ENCODE measurements at places on chromosomes 12 and 14. TPM values are rescaled to one million over a fixed set of nuclear protein-coding genes. Genes with fewer than 3 reads are reported as not detected.
A peak's percentile ranks its signal among the peaks of the same experiment; 100 is the strongest.

DNA sequence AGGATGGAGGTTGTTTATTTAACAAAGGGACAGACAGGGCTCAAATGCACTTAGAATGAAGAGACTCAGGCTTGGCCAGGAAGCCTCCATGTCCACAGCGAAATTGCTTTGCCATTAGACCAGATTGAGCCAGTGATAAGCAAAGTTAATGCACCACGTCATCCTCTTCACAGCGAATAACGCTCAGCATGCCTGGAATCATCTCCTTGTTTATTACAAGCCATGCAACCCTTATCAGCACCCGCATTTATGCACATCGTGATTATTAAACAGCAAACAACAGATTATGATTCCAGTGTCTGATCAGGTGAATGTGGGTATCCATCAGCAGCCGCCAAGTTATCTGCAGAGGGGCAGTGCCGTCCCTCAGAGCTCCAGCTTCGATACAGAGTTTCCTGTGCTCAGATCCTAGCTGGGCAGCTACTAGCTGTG is 175.0 kb upstream of the TMEM132C start:
- H3K4me3 ChIP-seq, result no peak overlapping the region
- no peak overlapping the region for H3K27ac ChIP-seq
- H3K27me3 ChIP-seq, result no peaks in the 10 kb centered on the region

GRCh38 chr14:81565441-81566290 is 32.0 kb upstream of the SEL1L start:
- H3K27me3 ChIP-seq, result no peaks in the 10 kb centered on the region
- H3K4me3 ChIP-seq, result no peak overlapping the region
- H3K36me3 ChIP-seq, result no peaks in the 10 kb centered on the region

DNA sequence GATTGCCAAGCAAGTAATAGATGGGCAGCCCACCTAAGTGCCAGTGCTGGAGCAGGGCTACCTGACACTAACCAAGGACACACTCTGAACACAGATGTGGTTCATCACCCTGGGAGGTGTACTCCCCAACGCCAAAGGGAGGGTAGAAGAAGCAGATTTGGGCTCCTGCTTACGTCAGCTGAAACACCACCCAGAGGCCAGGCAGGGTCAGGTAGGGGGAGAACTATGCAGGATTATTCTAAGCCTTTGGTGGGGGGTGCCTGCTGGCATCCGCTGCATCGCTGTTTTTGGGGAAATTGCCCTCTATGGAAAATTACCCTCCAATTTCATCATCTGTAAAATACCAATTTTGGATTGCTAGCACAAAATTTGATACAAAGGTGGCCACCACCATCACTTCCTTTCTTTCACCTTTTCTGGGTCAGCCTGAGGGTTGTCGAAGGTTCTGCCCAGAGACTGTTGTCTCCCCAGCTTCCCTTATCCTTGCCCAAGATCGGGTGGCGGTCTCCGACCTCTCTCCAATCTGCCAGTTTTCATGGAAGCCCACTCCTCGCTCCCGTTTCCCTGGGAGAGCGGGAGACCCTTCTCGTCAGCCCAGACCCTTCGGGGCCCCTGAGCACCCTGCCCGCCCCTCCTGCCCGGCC is 535 bp downstream of the BIN2 start:
- H3K4me3 ChIP-seq, result no peak overlapping the region
- no peak for DNase-seq
- no peaks in the 10 kb centered on the region for H3K4me1 ChIP-seq
- no peaks in the 10 kb centered on the region for H3K27me3 ChIP-seq
- peak overlapping the region; percentile 55 for H3K27ac ChIP-seq

DNA sequence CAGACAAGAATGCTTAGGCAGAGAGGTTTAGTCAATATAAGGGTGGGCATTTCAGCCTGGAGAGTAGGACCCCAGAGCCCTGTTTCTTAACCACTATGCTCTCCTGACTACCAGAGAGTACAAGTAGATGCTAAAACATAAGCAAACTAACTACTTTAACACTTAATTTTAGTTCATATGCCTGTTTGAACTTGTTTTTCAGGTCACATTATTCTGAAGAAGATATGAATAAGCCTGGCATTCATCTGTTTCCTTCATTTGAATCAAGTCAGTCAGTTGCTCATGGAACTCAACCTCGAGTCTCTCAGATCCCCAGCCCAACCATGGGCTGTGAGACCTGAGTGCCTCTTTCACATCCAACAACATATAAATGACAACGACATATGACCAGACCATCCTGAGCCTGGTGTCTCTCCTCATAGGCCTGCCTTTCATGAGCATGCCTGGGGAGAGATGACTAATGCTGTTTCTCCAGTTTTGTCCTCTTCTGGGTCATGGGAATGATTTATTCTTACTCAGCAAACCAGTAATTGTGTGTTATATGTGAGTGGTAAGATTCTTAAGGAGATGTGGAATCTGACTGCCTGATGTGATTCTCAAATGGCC is 251.1 kb upstream of the BTG1 start:
- DNase-seq, result no peak
- no peak overlapping the region for H3K27ac ChIP-seq
- H3K4me1 ChIP-seq, result no peaks in the 10 kb centered on the region
- H3K4me3 ChIP-seq, result no peak overlapping the region
- H3K27me3 ChIP-seq, result no peaks in the 10 kb centered on the region

DNA sequence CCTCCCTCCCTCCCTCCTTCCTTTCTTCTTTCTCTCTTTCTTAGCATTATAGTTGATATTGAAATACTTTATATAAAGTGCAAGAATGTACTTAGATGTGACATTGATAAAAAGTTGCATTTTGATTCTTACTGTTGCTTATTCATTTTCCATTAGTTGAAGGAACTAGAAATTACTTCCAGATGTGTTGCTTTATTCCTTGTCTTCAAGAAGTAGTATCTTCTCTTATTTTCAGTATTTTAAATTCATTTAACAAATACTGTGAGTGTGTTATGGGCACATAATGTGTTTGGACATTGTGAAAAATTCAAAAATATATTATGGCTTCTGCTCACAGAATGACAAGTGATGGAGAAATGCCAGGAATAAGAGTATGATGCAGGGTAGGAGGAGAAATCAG is 45.6 kb downstream of the TRMT5 start:
- DNase-seq, result no peak
- H3K27me3 ChIP-seq, result no peaks in the 10 kb centered on the region
- no peak overlapping the region for H3K27ac ChIP-seq
- no peaks in the 10 kb centered on the region for H3K4me1 ChIP-seq
- H3K4me3 ChIP-seq, result no peak overlapping the region

- no peak for DNase-seq
- H3K27me3 ChIP-seq, result no peaks in the 10 kb centered on the region
- no peaks in the 10 kb centered on the region for H3K4me1 ChIP-seq
- no peak overlapping the region for H3K27ac ChIP-seq
Measured at GRCh38 chr14:87628780-87629179, 364.2 kb downstream of the GALC start.

- no peaks in the 10 kb centered on the region for H3K36me3 ChIP-seq
- H3K27me3 ChIP-seq, result no peaks in the 10 kb centered on the region
- H3K4me3 ChIP-seq, result no peak overlapping the region
- no peaks in the 10 kb centered on the region for H3K4me1 ChIP-seq
Measured at GRCh38 chr14:73829526-73830431, 21.9 kb upstream of the PTGR2 start.

DNA sequence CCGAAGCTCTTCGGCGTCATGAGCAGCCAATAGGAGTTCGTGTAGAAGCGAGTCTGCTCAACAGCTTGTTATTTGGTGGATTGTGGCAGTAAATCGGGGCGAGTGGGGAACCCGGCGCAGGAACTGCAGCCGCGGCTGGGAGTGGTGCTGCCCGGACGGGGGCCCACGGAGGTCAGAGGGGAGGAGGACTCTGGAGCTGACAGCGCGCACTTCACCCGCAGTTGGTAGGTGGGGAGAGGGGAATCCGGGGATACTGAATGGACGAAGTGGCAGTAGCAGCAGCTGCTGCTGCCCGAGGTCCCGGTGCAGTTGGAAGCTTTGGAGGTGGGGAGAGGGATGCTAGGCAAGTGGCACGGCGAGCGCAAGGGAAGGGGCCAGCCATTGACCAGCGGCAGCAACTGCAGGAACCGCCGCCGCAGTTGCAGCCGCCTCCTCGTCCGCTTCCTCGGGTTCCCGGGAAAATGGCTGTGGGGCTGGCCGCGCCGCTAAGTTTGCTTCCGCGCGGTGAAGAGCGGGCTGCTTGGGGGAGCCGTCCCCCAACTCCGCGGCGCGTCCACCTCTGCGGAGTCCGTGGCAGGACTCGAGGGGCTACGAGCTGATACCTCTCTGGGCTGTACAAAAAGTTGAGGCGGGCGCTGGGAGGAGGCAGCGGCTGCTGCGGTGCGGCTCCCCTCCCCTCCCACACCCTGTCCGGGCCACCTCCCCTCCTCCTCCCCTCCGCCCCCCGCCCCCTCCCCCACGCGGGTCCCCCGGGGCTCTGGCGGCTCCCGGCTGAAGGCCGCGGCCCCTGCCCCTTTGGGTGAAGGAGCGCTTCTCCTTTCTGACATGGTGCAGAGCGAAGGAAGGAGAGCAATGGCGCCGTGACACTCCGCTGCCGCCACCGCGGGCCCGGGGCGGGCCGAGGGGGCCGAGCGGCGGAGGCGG is at the start of gene ARID4A:
Gene ARID4A, plus strand, starts transcription at position 79 of the 924 bp plus-strand sequence. CDS start 1,300 bp downstream, outside the sequence.
- no peaks in the 10 kb centered on the region for H3K27me3 ChIP-seq
- peaks cover 10% of the 10 kb centered on the region for H3K4me1 ChIP-seq
- DNase-seq, result peak; percentile 93
- H3K27ac ChIP-seq, result peak within 1 kb of the TSS; percentile 89
- no peaks in the 10 kb centered on the region for H3K36me3 ChIP-seq
- peak within 1 kb of the TSS; percentile 89 for H3K4me3 ChIP-seq

Gene LPAR5
- 0.09 TPM for total RNA-seq

Gene PRDM4
- total RNA-seq, result 14.5 TPM

Gene ASCL1
- 0.12 TPM for total RNA-seq

Gene INHBE
- not detected for total RNA-seq

Gene RNFT2
- 0.87 TPM for total RNA-seq

Gene CELA1
- total RNA-seq, result not detected
